Hepatocyte (in vitro differentiated cells): ENCODE measurements at places on chromosomes 11 and 22.

DNA sequence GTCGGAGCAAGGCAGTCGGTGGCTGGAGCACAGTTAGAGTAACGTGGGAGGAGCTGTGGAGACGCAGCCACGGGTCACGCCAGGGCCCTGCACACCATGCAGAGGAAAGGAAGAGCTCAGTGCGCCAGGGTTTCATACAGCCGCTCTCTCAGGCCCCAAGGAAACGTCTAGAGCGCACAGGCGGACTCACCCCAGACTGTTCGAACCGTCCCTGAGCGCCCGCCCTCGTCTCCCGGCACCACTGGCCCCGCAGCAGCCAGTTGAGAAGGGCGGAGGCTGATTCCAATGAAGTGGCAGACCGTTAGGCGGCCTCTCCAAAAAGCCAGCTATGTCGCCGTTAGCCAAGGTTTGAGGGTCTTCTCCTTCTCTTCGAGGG is 483 bp upstream of the HYLS1 start:
- no peak for DNase-seq

DNA sequence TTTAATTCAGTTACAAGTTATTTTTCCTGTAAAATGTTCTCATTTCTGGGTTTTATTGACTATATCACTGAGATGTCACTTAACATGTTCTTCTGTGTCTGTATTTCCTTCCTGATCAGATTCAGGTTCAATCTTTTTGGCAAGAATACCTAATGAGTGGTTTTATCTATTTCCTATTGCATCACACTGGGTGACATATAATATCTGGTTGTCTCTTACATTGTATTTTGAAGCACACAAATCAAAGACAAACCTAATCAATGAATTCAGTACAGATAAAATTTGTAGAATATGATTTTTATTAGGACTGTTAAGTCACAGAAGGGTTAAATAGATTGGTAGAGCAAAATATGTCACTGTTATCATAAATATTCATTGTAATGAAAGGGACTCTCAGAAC is 60.4 kb downstream of the BCL2L13 start:
- DNase-seq, result no peak

- DNase-seq, result no peak
Observed at GRCh38 chr11:84420271-84420670, 1134.1 kb upstream of the CCDC90B start.

GRCh38 chr11:32893093-32893342 is 407 bp downstream of the QSER1 start:
- DNase-seq, result no peak

GRCh38 chr22:22789233-22789921 is 98.2 kb upstream of the IGLL5 start:
- no peak for DNase-seq

GRCh38 chr22:43333978-43334377 is 9.2 kb downstream of the SCUBE1 start:
- DNase-seq, result no peak

DNA sequence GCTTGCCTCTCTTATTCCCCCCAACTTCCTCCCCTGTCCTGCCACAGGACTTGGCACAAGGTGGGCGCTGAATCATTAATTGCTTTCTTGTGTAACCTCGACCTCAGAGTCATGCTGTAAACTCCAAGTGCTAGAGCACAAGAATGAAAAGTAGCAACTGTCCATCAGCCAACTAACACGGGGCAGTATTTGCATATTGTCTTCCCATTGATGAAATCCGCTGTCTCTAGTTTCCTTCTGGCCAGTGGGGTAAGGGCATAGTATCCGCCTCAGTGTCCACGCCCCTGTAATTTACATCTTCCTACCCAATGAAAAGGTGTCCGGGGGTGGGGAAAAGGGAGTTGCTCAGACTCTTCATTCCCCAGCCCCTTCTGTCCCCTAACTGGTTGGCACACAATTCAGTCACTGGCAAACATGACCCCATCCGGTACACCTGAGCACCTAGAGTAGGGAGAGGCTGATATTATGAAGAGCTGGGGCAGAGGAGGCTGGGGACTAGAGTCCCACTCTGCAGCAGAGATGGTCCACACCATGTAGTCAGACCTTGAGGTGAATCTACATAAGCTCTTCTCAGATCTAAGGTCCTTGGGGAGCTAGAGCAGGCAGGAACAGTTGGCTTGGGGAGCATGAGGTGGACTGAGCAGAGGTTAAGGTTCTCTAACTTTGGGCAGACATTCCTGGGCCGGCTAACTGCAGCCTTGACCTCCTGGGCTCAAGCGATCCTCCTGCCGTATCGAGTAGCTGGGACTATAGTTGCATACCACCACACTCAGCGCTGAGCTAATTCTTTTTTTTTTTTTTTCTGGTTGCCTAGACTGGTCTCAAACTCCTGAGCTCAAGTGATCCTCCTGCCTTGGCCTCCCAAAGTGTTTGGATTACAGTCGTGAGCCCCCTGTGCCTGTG is 6.8 kb upstream of the GGA1 start:
- peak; percentile 77 for DNase-seq

GRCh38 chr11:94749369-94749768 is 18.8 kb upstream of the AMOTL1 start:
- no peak for DNase-seq

DNA sequence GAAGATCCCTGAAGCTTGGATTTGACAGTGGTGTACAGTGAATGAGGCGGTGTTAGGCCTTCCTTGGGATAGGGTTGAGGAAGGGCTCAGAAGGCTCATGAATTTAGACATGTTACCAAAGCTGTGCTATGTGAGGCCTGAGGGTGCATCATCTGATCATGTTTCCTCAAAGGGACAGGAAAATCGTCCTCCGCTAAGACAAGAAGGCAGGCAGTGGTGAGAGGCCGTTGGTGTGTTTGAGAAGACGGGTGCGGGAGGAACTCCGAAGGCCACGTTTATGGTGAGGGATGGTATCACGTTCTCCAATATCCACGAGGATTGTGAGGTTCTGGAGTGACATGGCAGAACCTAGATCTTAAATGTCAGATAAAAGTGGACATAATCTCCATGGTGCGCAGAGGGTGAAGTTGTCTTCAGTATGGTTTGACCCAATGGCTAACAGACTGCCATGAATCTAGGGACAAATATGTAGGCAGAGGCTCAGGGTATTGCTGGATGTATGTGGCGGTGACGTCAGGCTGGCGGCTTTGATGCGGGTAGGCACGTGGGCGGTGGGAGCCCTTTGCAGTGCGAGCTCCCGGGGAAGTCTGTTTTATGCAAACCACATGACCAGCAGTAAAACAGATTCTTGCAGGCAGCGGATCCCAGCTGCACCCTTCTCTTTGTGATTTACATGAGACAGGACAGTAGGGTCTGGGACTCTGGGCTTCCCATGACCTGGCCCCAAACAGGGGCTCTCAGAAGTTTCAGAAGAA is 242.3 kb upstream of the B3GAT1 start:
- no peak for DNase-seq

- DNase-seq, result no peak
Observed at GRCh38 chr11:131178020-131178419, 192.4 kb upstream of the NTM start.

DNA sequence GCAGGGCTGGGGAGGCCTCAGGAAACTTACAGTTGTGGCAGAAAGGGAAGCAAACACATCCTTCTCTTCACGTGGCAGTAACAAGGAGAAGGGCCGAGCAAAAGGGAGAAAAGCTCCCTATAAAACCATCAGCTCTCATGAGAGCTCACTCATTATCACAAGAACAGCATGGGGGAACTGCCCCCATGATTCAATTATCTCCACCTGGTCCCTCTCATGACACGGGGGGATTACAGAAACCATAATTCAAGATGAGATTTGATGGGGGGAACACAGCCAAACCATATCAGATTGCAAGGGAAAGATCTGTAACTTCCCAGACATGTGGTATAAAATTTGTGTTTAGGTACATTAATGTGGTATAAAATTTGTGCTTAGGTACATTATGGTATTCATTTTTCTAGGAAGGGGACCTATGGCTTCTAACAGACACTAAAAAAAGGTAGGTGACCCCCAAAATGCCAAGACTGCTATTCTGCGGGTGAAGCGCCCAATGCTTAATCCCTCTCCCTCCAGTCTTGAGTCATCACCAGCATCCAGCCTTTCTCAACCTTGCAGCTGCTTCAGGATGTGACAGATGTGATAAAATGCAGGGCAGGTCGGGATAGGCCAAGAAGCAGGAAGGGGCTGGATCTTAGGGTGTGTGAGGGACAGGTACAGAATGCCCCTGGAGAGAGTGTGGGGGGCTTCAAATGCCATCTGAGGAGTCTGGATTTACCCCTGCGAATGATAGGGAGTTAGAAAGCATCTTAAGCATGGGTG is 57.7 kb upstream of the AMPD3 start:
- DNase-seq, result no peak

DNA sequence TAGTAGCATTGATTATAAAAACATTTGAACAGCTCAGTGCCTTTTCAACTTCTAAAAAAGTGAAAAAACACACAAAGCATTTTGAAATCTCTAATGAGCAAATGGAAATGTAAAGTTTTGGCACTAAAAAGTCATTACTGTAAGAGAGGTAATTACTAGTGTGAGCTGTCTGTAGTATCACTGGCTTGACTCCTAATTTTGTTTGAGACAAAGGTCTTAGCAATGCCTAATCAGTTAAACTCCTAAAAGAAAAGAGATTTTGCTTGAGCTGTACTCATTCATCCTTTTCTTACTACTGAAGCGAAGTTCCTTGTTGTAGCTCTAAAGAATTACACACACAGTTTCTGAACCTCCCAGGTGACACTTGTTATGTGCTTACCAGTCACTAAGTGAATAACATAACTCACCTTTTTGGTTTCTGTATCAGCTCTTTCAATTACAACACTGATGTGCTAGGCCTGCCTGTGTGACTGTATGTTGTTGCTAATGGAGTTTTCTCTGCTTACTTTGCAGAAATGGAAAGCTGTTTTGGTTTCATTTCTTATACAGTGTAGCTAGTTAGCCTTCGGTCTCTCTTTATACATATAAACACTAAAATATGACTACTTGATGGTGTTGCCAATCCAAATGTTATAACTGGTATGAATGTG is 924.4 kb upstream of the TENM4 start:
- DNase-seq, result no peak

- DNase-seq, result no peak
Observed at GRCh38 chr11:1397146-1397861, 7.6 kb downstream of the BRSK2 start.

DNA sequence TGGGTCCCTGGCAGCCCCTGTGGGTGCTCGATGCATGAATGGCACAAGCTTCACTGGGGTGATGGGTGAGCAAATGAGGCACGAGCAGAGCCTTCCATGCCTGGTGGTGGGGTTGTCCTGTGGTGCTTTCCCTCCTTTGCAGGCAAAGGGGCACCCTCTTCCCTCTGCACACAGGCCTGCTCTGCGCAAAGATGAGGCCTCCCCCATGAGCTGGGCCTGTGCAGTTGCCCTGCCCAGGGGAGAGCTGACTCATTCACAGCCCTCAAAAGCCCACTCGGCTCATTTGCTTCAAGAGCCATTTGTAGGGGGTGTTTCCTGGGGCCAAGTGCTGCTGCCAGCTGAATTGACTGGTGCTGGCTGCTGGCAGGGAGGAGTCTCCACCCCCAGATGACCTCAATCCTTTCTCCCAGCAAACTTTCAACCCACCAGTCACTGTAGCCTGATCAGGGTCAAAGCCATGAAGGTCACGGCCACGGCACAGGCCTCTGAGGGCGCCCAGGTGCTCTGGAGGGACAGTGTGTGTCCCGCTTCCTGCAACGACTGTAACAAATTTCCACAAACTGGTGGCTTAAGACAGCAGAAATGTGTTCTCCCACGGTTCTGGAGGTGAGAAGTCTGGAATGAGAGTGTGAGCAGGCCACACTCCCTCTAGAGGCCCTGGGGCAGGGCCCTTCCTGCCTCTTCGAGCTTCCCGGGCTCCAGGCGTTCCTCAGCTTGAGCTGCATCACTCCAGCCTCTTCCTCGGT is 48.8 kb upstream of the ANO1 start:
- no peak for DNase-seq

- DNase-seq, result no peak
Observed at GRCh38 chr11:109731451-109731850, 309.5 kb downstream of the C11orf87 start.

GRCh38 chr11:36508743-36509142 is 1.3 kb downstream of the TRAF6 start:
- DNase-seq, result no peak

DNA sequence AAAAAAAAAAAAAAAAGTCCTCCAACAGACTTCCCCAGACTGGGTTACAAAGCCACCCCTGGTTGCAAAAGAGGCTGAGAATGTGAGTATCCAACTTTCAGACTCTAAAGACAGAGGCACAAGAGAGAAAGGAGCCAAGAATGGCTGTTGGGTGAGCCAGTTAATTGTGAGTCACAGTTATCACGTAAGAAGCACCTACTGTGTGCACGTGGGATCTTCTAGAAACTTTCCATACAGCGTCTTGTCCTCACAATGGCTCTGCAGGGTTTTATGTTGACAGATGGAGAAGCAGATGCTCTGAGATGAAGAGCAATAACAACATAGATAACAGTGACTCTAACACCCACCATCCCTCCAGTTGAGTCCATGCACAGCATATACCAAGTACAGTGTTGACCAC is 41.0 kb downstream of the CD82 start:
- DNase-seq, result no peak

DNA sequence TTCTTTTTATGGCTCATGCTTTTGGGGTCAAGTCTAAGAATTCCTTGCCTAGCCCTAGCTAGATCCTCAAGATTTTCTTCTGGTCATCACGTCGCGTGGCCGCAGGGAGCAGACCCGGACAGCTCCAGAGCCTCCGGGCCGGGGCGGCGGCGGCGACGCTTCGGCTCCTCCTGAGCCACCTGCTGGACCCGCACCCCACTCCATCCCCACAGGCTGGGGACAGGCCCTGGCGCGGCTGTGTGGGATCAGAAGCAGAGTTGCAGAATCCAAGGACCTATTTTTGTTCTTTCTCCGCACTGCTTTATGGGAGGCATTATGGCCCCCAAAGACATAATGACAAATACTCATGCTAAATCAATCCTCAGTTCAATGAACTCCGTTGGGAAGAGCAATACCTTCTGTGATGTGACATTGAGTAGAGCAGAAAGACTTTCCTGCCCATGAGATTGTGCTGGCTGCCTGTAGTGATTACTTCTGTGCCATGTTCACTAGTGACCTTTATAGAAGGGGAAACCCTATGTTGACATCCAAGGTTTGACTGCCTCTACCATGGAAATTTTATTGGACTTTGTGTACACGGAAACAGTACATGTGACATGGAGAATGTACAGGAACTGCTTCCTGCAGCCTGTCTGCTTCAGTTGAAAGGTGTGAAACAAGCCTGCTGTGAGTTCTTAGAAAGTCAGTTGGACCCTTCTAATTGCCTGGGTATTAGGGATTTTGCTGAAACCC is 12.4 kb upstream of the SCARF2 start:
- no peak for DNase-seq

DNA sequence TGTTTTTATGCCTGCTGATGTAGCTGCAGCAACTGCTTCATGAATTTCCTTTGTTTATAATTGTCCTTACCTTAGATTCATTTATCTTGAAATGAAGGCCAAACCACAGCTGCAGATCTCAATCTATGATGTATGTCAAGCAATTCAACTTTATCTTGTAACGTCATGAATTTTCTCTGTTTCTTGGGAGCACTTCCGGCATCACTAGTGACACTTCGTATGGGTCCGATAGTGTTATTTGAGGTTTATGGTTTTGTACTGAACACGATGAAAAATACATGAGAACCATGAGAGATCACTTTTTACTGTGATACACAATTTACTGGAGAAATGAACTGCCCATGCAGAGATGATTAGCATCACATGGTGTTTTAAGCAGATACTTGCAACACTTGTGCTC is 98.5 kb downstream of the CSTPP1 start:
- no peak for DNase-seq

- no peak for DNase-seq
Observed at GRCh38 chr22:50309601-50309991, 2.1 kb upstream of the PLXNB2 start.
